ENCODE measurements at places on chromosomes 3 and 15.

- DNase-seq = no peak
Measured at GRCh38 chr3:11580645-11581044, 63.1 kb downstream of the VGLL4 start.

DNA sequence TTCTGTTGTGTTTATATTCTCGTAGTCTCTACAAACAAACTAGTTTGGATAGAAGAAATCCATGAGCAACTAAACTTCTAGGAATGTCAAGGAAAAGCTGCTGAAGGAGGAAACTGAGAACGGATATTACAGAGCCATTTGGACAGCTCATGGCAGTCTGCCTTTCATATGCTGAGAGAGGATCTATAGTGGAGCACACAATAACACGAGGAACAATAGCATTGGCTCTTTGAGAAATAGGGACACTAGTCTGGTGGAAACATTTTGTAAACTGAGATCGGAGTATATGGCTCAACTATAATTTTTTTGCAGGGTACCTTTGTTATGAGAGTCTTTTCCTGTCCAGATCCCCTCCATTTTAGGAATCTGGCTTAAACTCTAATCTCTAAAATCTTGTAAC, 200.5 kb downstream of the CLSTN2 start:
- DNase-seq = no peak

DNA sequence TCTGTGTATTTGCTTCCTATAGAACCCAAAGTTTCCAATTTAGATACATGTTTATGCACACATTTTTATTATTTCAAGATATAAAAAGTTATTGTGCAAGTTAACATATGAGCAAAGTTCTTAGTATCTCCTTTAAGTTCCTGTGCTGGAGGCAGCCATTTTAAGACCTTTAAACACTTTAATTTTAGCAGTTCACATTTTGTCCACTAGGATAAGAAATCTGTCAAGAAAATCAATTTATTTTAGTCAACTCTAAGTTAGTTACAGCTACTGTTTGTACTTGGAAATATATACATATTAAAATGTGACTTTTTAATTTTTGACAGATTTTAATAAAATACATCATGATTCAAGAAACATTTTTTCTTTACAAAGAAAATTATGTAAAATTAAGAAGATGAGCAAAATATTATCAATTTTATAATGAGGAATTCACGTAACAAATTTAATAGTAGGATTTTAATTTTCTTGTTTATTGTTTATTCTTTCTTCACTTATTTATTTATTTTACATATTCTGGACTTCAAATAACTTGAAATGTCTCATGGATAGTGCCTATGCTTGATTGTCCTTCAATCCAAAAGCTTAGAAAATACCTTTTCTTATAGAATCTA, 402.6 kb upstream of the GBE1 start:
- DNase-seq = peak; percentile 5

GRCh38 chr3:183664913-183665381, 29.5 kb downstream of the KLHL24 start:
- peak; percentile 92 for DNase-seq

GRCh38 chr15:96737408-96737807, 406.9 kb downstream of the NR2F2 start:
- DNase-seq = no peak

DNA sequence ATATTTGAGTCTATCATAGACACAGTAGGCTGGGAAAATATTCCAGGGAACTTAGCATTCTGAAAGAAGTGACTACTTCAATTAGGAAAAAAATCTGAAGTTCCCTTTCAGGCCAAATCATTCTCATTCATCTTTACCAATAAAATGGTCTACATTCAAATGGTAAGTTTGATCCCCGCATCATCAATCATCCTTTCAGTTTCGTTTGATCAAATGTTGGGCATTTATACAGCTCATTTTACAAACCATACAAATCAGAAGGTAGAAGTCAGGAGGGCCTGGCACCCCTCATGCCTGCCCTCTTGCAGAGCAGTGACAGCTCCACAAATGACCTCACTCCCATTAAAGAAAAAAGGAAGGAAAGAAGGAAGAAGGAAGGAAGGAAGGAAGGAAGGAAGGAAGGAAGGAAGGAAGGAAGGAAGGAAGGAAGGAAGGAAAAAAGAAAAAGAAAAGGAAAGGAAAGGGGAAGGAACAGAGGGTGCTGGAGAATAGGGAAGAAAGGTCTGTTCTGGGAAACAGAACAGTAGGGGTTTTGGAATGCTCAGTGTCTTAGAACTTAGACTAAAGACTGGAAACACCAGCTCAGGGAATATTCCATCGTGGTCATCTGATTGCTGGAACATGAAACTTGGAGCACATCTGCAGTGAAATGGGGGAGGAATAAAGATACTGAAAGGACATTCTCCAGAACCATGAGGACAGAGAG, 86.1 kb downstream of the XXYLT1 start:
- DNase-seq = no peak

DNA sequence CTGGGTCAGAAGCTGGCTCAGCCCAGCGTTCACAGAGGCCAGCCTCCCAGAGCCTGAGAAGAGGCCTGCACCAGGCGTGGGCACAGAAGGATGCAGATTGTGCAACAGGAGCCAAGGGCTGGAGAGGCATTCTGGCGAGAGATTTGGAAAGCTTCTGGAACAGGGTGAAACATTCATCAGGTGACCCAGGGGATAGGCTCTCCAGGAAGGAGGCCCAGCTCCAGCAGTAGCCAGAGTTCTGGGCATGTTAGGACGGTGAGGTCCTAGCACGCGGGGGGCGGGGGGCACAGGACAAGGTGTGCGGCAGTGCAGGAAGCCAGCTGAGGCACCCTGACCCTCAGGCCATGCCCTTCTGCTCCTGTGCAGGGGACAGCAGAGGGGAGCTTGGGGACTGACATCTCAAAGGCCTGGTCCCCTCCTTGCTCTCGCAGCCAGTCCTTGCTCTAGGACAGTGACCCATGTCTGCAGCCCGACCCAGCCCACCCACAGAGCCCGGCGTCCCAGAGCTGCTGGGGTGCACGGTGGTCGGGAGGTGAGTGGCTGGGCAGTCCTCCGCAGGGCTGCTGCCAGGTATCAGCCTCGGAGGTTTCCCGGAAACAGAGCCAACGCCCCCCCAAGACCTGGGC, 111.7 kb upstream of the KLF13 start:
- DNase-seq = no peak

DNA sequence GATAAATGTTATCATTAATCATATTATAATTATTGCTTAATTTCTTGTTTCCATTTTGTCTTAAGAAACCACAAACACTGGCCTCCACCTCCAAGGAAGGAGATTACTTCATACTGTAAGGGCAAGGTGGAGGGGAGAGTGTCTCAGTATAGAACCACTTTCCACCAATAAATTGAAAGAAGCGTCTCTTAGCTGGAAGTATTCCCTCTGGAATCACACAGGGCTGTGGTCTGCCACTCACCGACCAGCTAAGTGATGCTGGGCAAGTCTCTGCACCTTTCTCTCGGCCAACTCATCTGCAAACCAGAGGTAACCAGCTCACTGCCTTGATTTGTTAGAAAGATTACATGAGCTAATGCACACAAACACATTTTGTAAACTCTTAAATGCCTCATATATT, 63.1 kb downstream of the EIF4E3 start:
- no peak for DNase-seq

DNA sequence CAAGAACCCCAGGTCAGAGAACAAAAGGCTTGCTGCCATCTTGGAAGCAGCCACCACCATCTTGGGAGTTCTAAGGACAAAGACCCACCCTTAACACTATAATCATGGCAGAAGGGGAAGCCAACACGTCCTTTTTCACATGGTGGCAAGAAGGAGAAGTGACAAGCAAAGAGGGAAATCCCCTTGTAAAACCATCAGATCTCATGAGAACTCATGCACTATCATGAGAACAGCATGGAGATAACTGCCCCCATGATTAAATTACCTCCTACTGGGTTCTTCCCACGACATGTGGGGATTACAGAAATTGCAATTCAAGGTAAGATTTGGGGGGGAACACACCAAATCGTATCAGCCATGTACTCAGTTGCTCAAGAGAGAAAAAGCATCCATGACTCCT, 21.1 kb upstream of the GBE1 start:
- DNase-seq = no peak

- no peak for DNase-seq
Measured at GRCh38 chr15:77671362-77672056, 38.8 kb upstream of the LINGO1 start.

DNA sequence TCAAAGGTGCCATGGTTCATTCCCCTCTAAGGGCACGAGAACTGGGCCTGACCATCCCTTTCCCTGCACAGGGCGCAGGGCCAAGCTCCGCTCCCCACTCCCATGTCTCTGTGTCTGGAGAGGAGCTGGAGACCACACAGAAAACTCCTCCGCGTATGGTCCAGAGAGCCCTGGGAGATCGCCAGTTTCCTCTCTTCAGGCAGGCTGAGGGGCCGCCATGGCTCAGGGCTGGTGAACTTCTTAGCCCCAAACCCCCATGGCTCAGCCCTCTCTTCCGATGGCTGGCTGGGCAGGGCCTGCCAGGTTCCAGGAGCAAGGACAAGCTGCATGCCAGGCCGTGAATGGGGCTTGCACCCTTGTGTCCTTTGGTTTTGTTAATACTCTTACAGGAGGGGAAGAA, 52.9 kb downstream of the EXOG start:
- no peak for DNase-seq

GRCh38 chr3:127688022-127688415, 15.3 kb downstream of the ABTB1 start:
- DNase-seq = no peak

DNA sequence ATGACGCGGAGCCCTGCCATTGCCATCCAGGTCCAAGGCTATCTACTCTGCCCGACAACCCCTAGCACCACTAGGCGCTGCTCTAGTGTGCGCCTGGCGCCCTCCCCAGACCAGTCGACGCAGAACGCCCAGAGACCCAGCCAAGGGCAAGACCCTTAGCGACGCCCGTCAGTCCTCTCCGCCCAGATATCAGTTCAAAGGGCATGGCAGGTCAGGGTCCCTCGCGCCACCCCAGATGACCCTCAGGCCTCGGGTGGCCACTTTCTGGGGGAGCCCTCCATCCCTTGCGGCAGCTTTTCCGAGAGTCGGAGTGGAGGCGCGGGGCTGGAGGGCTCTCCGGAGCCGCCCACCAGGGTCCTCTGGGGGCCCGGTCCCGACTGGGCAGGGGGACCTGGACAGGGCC, 371 bp upstream of the CLSTN2 start:
- DNase-seq = peak; percentile 10

DNA sequence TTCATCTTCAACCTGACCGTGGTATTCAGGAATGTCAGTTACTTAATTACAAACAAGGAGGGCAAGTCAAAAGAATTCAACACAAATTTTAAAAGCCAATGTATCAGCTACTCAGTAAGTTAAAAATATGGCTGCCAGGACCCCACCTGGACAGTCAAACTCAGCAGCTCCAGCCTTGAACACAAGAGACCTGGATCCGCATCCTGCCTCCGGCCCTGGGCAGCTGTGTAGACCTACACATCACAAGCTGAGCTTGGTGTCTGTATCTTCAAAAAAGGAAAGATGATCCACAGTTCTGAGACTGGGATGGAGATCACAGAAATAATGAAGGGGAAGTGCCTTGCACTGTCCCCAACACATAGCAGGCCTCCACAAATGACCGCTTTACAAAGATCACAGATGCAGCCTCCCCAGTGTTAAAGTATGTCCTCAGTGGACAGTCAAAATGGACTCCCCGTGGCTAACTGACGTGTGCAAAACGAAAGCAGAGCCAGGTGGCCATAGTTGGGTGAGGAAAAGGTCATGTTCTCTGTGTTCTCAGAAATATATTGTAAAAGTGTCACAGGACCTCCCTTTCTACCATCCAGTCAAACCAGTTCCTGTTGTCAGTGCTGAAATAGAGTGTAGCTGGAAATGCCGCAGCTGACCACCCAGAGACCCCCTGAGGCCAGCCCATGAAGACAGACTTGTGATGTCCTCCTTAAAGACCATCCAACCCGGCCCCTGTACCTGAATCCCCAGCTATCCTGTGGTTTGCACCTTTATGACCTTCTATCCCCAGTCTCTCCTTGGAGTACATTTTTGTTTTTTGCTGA, 168.5 kb upstream of the NSMCE3 start:
- no peak for DNase-seq

DNA sequence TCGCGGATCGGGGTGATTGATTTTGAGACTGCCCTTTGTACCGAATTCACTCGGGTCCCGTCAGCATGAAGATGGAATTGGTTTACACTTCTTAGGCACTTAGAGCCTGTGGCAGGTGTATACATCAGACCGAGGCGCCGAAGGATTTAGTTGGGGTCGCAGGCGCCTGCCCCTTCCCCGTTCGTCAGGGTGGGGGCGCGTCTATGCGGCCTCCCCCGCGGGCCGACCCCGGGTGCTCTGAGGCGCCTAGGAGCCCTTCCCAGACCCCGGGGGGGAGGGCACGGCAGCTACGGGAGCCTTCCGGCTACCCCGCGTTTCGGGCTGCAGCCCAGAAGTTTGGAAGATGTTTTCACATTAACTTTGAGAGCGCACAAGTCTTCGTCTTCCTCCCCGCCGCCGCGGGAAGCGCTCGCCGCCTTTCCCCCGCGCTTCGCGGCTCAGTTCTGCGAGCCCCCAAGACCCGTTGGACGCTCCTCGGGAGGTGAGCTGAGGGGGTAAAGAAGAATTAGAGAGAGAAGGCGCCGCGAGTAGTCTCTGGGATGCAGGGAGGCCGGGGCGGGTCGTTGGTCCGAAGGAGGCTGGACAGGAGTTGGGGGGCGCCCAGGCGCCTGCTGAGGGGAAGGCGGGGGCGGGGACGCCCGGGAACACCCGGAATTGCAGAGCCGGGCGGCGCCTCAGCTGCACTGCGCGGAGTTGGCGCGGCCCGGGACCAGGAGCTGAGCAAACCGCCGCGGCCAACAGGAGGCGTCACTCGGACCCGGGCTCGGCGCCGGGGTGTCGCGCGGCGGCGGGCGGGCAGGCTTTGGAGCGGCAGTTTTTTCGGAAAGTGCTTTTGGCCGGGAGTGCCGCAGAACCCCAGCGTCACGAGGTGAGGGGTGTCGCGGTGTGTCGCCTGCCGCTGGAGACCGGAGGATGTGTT, 780 bp downstream of the TIPARP start:
- DNase-seq = peak; percentile 49

DNA sequence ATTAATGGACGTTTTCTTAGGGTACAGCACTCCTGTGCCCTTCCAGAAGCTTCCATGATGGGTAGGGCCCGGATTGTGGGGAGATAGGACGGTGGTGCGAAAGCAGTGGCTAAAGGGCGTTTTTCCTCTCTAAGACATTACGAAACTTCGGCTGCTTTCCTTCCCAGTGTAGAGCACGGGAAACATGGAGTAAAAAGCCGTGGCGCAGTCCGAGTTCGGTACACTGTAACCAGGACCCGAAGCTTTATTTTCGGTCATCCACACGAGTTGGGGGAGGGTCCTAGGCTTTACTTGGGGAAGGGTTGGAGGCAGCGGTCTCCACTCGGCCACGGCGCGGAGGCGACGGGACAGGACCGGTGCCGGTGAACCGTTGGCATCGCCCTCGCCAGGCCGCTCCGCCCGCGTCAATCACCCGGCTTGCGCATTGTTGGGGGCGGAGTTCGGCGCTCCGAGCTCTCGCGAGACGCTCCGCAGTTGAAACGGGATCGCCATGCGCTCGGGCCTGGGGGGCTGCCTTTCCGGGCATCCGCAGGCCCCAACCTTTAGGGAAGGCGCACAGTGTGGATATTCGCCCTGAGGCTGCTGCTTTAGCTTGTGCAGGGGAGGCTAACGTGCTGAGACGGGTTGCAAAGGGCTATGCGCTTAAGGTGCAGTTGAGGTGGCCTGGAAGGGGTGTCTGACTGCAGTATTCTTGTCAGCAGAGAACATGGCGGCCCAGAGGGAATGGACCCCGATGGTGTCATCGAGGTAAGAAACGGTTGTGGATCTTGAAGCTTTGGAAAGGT, 546 bp downstream of the EIF4A2 start:
- DNase-seq = peak; percentile 75

GRCh38 chr3:128875556-128876120, 3.8 kb upstream of the ACAD9 start:
- no peak for DNase-seq
